ENCODE measurements at places on chromosomes 4 and X.

- DNase-seq, result no peak
These were observed 37.9 kb downstream of the LDB2 start for GRCh38 chr4:16860516-16860915.

- no peak for DNase-seq
These were observed 112.5 kb downstream of the CFAP299 start for GRCh38 chr4:80448056-80448455.

GRCh38 chr4:94559351-94559806 lies 107.6 kb downstream of the PDLIM5 start:
- DNase-seq, result no peak

DNA sequence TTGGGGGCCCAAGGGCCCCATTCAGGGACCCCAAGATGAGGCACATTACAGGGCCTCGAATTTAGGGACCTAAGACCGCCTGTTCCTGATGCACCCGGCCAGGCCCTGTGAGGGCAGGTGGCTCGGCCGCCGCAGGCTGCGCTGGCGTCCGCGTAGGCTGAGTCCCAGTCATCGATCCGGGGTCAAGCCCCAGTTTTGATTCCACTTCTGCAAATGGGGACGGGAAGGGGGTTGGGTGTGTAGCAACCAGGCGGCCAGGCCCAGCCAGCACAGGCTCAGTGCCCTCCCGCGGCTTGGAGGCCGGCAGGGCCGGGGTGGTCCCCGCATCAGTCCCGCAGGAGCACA lies 327 bp downstream of the PNPLA4 start:
- no peak for DNase-seq

GRCh38 chr4:38889143-38889542 lies 21.5 kb downstream of the FAM114A1 start:
- DNase-seq, result no peak

- DNase-seq, result no peak
These were observed 80.9 kb downstream of the PCYT1B start for GRCh38 chrX:24566240-24566639.

- no peak for DNase-seq
These were observed 14.5 kb upstream of the MED14 start for GRCh38 chrX:40749681-40750494.

- DNase-seq, result no peak
These were observed 35.3 kb downstream of the CXCL1 start for GRCh38 chr4:73904491-73904890.

- no peak for DNase-seq
These were observed 58.5 kb upstream of the PRDM8 start for GRCh38 chr4:80138551-80139538.

GRCh38 chrX:17007134-17007768 lies 60.8 kb downstream of the REPS2 start:
- DNase-seq, result no peak

GRCh38 chr4:152990471-152991131 lies 54.5 kb downstream of the FHDC1 start:
- no peak for DNase-seq

DNA sequence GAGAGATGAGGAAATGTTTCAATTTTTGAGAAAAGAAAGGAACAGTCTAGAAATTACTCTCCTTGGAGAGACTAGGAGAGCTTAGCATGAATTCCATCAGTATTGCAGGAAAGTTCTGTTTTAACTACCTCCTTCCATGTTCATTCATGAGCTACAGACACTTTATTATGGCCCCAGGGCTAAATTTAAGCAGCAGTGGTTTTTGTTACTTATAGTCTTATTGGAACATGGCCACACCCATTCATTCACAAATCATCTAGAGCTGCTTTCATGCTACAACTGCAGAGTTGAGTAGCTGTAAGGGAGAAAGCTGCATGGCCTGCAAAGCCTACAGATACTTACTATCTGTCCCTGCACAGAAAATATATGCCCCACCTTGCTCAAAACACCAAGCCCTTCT lies 81.7 kb downstream of the SHISA3 start:
- DNase-seq, result no peak

DNA sequence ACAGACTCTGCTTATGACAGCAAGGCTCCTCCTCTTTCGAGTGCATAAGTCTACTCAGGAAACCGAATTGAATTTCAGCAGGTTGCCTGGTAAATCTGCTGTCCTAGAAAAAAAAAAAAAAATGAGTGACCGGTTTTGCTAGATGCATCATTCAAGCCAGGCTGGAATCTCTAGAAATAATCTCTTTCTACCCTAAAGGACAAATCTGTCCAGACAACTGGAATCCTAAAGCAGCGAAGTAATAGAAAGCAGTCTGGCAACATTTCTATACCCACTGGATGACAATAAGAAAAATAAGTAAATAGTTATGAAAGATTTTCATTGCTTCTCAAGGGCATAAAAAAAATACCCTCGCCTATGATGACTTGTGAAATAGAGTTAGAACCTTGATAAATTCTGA lies 703.5 kb downstream of the RPA4 start:
- no peak for DNase-seq

DNA sequence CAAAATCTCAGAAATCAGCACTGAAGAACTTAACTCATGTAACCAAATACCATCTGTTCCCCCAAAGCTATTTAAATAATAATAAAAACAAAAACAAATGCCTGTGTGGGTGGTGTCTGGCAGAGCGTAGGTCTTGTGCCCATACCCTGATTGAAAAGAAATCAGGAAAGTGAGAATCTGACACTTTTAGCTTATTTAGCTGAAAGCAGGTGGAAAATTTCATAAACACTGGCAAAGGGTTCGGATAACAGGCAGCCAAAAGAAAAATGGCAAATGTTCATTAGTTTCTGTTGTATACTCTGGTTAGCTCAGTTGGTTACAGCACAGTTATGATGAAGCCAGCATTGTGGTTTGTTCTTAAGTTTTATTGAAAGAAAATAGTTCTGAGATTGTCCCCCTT lies 48.3 kb downstream of the REPS2 start:
- DNase-seq, result no peak

DNA sequence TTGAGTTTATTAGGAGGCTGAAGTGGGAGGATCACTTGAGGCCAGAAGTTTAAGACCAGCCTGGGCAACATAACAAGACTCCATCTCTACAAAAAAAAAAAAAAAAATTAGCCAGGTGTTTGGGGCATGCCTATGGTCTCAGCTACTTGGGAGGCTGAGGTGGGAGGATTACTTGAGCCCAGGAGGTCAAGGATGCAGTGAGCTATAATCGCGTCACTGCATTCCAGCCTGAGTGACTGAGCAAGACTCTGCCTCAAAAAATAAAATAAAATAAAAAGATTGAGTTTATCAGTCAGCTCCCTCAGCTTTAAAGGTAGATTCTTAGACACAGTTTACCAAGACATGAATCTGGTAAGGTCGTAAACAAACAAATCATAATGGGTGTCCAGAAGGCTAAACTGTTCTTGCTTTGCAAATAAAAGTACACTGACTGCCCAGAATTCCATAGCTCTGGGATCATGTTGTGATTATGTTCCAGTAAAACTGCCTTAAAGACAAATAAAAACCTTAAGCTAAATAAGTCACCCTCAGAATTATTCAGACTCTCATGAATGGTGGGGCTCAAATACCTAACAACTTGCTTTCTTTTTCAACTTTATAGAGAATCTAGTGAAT lies 18.7 kb downstream of the APOO start:
- DNase-seq, result no peak

- no peak for DNase-seq
These were observed 138.0 kb upstream of the USP9X start for GRCh38 chrX:40947276-40947675.

- DNase-seq, result no peak
These were observed 321.4 kb downstream of the EVC2 start for GRCh38 chr4:5386921-5387320.

All from effector CD8-positive, alpha-beta T cell (primary cell).